ENCODE measurements at places on chromosomes 7 and 10.

DNA sequence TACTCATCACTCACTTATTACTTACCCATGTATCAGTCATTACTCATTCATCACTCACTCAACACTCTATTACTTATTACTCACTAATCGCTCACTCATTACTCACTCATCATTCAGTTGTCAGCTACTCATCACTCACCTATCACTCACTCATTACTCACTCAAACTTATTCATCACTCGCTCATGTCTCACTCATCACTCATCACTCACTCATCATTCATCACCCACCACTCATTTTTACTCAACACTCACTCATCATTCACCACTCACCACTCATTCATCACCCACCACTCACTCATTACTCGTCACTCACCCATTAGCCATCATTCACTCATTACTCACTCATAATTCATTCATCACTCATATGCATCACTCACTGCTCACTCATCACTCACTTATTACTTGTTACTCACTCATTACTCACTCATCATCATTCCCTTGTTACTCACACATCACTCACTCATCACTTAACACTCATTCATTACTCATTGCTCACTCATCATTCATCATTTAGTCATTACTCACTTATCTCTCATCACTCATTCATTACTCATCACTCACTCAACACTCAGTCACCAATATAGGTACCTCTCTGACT lies 237.9 kb downstream of the ADARB2 start:
- no peak for DNase-seq

DNA sequence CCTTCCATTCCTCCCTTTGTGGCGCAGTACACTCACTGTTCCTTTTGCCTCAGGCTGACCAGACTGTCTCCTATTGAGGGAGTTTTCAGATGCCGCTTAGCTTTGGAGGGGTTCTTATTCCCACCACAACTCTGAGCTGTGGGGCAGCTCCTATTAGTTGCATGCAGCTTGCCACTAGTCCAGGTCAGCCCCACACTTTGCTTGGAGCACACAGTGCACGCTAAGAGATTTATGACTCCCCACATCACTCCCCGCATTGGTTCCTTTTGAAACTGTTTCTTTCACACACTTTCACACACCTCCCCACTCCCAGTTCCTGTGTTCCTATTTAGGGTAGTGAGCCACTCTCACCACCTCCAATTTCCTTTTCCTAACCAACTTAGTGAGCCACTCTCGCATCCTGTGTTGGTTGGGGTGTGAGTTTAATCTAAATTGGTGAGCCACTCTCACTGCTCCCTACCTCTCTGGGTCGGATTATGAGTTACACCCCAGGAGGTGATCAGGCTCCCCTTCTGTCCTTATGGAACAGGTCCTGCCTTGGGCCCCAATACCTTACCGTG lies 10.4 kb upstream of the ZNF485 start:
- no peak for DNase-seq

- DNase-seq, result no peak
Measured at GRCh38 chr7:91091631-91092030, 172.6 kb upstream of the FZD1 start.

GRCh38 chr7:157684157-157684908 lies 347.5 kb downstream of the DNAJB6 start:
- DNase-seq, result no peak

- DNase-seq, result no peak
Measured at GRCh38 chr7:83640731-83641537, 8.0 kb downstream of the SEMA3E start.

- no peak for DNase-seq
Measured at GRCh38 chr7:140425718-140426117, 21.9 kb downstream of the RAB19 start.

DNA sequence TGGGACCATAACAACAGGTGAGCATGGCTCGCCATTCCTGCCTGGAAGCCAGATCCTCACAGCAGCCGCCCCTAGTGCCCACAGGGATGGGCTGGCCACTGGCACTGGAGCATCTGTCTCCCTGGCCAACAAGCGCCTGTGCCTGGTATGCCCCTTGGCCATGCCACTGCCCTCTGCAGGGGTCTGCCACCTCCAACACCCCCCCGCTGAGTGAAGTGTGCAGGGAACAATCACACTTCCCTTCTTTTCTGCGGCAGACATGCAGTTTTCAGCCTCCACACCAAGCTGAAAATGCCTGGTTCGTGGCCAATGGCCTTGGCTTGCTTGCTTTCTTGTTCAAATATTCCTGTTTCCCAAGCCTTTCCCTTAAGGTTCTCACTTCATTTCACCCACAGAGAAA lies 50.7 kb downstream of the HSPA12A start:
- DNase-seq, result no peak

DNA sequence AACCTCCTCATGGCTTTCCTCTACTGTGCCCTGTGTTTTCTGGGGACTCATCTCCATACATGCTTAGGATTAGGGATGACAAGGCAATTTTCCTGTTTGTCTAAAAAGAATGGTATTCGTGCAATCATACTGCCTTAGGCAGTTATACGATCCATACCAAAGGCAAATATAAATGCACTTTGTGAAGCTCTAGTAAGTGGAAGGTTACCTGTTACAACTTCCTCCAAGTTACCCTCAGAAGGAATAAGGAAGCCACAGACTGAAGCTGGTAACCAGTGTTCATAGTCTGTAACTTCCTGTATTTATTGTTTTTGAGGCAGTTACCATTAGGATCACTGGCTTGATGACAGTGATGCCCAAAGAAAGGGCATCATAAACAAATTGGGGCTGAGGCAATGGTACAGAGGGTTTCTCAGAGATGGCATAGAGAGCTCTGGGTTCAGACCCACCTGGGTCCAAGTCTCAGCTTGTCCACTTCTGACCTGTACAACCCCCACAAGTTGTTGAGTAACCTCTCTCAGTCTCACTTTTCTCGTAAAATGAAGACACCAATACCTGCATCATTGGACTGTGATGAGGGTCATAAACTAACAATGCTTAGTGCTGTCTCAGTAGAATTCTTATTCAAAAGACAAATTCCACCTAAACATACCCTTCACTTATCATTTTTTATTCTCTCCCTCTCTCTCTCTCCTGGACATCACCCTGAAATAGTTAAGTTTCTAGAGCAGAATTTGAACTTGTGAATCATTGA lies 138.2 kb downstream of the ELMO1 start:
- no peak for DNase-seq

- no peak for DNase-seq
Measured at GRCh38 chr10:58913717-58914116, 262.7 kb upstream of the PHYHIPL start.
